ENCODE measurements at places on chromosomes 11 and 22. TPM values are rescaled to one million over a fixed set of nuclear protein-coding genes. Genes with fewer than 3 reads are reported as not detected.
A peak's percentile ranks its signal among the peaks of the same experiment; 100 is the strongest.

- DNase-seq: no peak
- H3K4me1 ChIP-seq: peaks cover 2% of the 10 kb centered on the region
- no peak overlapping the region for H3K27ac ChIP-seq
- H3K27me3 ChIP-seq: peaks cover 1% of the 10 kb centered on the region
- no peak overlapping the region for H3K4me3 ChIP-seq
- no peaks in the 10 kb centered on the region for H3K36me3 ChIP-seq
Measured at GRCh38 chr11:108654994-108655631, 9.8 kb upstream of the DDX10 start.

GRCh38 chr11:69055212-69055586 lies 6.5 kb downstream of the TPCN2 start:
- H3K27ac ChIP-seq: no peak overlapping the region
- peaks cover 17% of the 10 kb centered on the region for H3K4me1 ChIP-seq
- no peak overlapping the region for H3K4me3 ChIP-seq
- H3K36me3 ChIP-seq: no peaks in the 10 kb centered on the region
- H3K27me3 ChIP-seq: no peaks in the 10 kb centered on the region
- no peak for DNase-seq

GRCh38 chr11:112318661-112319060 lies 58.0 kb upstream of the PLET1 start:
- H3K27me3 ChIP-seq: no peaks in the 10 kb centered on the region
- H3K27ac ChIP-seq: peak overlapping the region; percentile 94
- no peaks in the 10 kb centered on the region for H3K36me3 ChIP-seq
- peaks cover 67% of the 10 kb centered on the region for H3K4me1 ChIP-seq

DNA sequence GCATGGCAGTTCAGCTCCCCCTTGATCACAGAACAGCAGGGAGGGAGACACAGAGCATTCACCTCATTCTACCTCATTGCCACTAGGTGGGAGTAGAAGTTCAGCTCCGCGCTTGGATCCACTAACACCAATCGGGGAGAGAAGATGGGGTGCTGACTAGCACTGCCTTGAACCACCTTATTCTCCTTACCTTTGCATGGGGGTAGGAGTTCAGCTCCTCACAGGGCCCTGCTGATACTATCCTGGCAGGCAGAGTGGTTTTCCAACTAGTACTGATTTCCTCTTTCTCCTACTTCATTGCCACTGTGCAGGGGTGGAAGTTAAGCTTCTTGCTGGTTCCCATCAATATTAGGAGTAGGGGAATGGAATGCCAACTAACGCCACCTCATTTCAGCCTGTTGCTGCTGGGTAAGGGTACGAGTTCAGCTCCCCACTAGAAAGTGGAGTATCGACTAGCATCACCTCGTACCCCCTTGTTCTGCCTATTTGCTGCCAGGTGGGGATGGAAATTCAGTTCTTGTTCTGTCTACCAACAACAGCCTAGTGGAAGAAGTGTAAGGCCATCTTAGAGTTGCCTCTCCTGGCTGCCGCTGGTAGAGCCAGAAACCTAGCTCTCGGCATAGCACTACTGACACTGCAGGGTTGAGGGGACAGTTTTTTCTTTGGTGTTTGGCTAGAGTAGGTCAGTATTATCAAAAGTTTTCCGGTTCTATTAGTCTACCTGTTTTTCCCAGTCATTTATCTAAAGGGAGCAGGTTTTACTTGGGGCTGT lies 550.9 kb upstream of the CCDC90B start:
- H3K27me3 ChIP-seq: peaks cover 47% of the 10 kb centered on the region
- no peaks in the 10 kb centered on the region for H3K36me3 ChIP-seq
- no peak overlapping the region for H3K4me3 ChIP-seq
- no peak for DNase-seq
- no peaks in the 10 kb centered on the region for H3K4me1 ChIP-seq
- no peak overlapping the region for H3K27ac ChIP-seq

GRCh38 chr11:35106595-35106994 lies 32.4 kb upstream of the CD44 start:
- H3K4me3 ChIP-seq: no peak overlapping the region
- H3K27me3 ChIP-seq: no peaks in the 10 kb centered on the region
- no peak overlapping the region for H3K27ac ChIP-seq
- no peaks in the 10 kb centered on the region for H3K36me3 ChIP-seq

- H3K36me3 ChIP-seq: no peaks in the 10 kb centered on the region
- H3K27ac ChIP-seq: no peak overlapping the region
- peaks cover 16% of the 10 kb centered on the region for H3K4me1 ChIP-seq
- H3K4me3 ChIP-seq: no peak overlapping the region
- no peak for DNase-seq
Measured at GRCh38 chr11:31487848-31488247, 21.6 kb downstream of the IMMP1L start.

DNA sequence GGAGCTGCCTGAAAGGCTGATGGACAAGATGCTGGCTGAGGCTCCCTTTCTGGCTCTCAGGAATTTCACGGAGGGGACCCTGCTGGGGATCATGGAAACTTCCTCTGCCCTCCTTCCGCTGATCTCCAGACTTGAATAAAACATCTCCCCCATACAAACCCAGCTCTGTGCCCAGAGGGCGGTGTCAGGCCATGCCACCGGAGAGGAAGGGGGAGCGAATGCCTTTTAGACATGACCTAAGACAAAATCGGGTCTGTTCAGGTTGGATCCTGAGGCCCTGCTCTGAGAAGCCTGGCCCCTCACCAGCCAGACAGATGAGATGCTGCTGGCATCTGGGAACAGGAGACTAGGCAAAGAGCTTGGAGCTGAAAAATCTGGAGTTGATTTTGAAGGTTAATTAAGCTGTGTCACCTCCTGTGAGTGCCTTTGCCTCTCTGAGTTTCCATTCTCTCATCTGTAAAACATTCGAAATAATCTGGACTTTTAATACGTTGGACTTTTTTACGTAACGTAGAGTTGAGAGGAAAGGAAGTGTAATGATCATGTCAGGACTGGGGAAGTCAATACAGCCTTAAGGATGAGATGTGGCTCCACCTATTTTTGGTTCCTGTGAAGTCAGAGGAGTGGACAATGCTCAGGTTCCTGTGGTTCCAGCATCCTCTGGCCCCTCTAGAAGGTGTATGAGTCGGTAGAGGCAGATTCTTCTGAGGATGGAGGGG lies 163.6 kb downstream of the ST3GAL4 start:
- H3K27ac ChIP-seq: no peak overlapping the region
- H3K4me1 ChIP-seq: peaks cover 5% of the 10 kb centered on the region
- H3K4me3 ChIP-seq: no peak overlapping the region
- no peaks in the 10 kb centered on the region for H3K36me3 ChIP-seq

DNA sequence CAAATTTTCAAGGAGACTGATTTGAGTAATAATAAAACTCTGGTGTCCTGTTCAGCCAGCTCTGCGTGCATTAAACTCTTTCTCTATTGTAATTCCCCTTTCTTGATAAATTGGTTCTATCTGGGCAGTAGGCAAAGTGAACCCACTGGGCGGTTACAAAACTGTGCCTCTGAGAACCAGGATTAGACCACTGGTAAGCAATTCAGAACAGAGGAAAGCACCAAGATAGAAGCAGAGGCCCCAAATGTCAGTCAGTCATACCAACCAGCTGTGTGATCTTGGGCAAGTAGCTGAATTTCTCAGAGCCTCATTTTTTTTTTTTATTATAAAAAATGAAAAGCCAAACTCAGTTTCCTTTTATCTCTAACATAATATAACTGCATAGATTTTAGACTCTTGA lies 54.9 kb downstream of the TRIM44 start:
- H3K4me3 ChIP-seq: no peak overlapping the region
- H3K4me1 ChIP-seq: peaks cover 3% of the 10 kb centered on the region
- no peaks in the 10 kb centered on the region for H3K27me3 ChIP-seq
- no peak overlapping the region for H3K27ac ChIP-seq
- H3K36me3 ChIP-seq: no peaks in the 10 kb centered on the region

DNA sequence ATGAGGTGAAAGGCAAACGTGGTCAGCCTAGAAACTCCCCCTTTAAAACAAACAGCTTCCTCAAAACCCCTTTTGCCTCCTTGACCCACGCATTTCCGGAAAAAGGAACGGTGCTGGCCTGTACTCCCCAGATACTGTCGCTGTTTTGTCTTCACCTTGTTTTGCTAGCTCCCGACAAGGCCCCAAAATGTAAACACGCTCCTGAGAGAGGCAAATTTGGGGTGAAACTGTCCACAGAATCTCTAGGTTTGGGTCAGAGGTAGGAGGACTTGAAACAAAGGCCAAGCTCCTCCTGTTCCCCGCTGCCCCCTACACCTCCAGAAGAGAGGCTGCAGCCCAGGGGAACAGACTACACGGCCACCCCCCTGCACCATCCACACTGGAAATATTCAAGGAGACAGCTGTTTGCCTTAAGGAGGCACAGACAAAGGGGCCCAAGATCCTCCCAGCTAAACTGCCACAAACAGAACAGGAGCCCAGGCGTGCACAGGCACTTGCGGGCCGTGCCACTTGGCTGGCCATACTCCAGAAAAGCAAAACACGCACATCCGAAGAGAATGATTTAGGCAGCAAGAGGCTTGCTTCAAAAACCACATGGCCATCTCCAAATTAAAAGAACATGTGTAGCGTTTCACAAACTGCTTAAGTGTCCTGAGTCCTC lies 160.5 kb upstream of the GRK3 start:
- peaks cover 42% of the 10 kb centered on the region for H3K4me1 ChIP-seq
- peak overlapping the region; percentile 77 for H3K4me3 ChIP-seq
- DNase-seq: no peak
- peak overlapping the region; percentile 90 for H3K27ac ChIP-seq

DNA sequence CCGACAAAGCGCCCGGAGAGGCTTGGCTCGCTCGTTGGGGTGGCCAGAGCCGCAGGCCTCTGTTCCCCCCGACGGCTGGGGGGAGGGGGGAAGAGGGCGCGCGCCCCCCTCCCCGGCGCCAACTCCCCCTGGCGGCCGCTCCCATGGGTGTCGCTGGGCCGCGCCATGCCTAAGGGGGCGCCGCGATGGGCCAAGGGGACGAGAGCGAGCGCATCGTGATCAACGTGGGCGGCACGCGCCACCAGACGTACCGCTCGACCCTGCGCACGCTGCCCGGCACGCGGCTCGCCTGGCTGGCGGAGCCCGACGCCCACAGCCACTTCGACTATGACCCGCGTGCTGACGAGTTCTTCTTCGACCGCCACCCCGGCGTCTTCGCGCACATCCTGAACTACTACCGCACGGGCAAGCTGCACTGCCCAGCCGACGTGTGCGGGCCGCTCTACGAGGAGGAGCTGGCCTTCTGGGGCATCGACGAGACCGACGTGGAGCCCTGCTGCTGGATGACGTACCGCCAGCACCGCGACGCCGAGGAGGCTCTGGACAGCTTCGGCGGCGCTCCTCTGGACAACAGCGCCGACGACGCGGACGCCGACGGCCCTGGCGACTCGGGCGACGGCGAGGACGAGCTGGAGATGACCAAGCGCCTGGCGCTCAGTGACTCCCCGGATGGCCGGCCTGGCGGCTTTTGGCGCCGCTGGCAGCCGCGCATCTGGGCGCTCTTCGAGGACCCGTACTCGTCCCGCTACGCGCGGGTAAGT lies 1.4 kb downstream of the KCNC1 start:
- peaks cover 4% of the 10 kb centered on the region for H3K4me1 ChIP-seq
- H3K4me3 ChIP-seq: no peak overlapping the region
- H3K27ac ChIP-seq: no peak overlapping the region
- H3K27me3 ChIP-seq: peaks cover 24% of the 10 kb centered on the region
- no peak for DNase-seq

- H3K4me3 ChIP-seq: no peak overlapping the region
- no peak overlapping the region for H3K27ac ChIP-seq
- no peaks in the 10 kb centered on the region for H3K36me3 ChIP-seq
- no peak for DNase-seq
Measured at GRCh38 chr11:80856066-80856465, 1415.2 kb upstream of the TENM4 start.

DNA sequence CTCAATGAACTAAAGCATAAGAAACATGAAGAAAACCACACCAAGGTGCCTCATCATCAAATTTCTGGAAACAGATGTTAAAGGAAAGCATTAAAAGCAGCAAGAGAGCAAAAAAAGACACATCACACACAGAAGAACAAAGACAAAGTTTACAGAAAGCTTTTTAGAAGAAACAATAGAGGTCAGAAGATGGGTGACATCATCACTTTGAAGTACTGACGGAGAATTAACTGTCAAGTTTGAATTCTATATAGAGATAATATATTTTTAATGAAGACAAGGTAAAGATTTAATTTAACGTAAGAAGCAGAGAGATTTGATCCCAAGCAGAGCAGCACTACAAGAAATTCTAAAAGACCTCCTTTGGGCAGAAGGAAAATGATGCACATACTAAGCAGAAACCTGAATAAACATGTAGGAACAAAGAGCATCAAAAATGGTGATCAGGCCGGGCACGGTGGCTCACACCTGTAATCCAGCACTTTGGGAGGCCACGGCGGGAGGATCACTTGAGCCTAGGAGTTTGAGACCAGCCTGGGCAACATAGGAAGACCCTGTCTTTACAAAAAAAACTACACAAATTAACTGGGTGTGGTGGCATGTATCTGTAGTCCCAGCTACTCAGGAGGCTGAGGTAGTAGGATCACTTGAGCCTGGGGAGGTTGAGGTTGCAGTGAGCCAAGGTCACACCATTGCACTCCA lies 63.3 kb upstream of the RTL6 start:
- peaks cover 6% of the 10 kb centered on the region for H3K36me3 ChIP-seq
- H3K4me3 ChIP-seq: no peak overlapping the region
- no peaks in the 10 kb centered on the region for H3K4me1 ChIP-seq
- DNase-seq: no peak
- peaks cover 10% of the 10 kb centered on the region for H3K27me3 ChIP-seq
- H3K27ac ChIP-seq: no peak overlapping the region

- H3K4me1 ChIP-seq: peaks cover 11% of the 10 kb centered on the region
- H3K27ac ChIP-seq: no peak overlapping the region
- H3K27me3 ChIP-seq: peaks cover 68% of the 10 kb centered on the region
- H3K4me3 ChIP-seq: no peak overlapping the region
- no peaks in the 10 kb centered on the region for H3K36me3 ChIP-seq
- no peak for DNase-seq
Measured at GRCh38 chr11:113476553-113476952, 1.4 kb upstream of the DRD2 start.

DNA sequence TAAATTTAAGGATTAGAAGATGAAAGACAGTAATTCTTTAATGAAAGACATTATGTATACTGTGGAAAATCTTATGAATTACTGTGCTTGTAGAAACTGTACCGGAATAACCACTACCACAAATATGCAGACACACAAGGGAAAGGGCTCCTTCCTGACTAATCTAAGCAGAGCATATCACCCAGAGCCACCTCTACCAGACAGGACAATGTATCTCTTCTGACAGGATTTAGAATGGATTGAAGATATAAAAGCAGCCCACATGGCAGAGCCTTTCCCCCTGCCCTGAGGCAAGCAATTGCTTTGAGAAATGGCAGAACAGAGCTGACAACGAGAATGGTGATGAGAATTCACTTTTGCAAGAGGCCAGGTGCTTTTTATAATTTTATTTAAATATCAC lies 144.1 kb downstream of the NOX4 start:
- H3K27me3 ChIP-seq: no peaks in the 10 kb centered on the region
- no peak overlapping the region for H3K4me3 ChIP-seq
- peaks cover 20% of the 10 kb centered on the region for H3K36me3 ChIP-seq
- no peak for DNase-seq
- peaks cover 34% of the 10 kb centered on the region for H3K4me1 ChIP-seq

NUDT8 gene
- 12.6 TPM for total RNA-seq

MOV10L1 gene
- 1.1 TPM for total RNA-seq

TYMP gene
- 12.5 TPM for total RNA-seq

MAP6 gene
- total RNA-seq: 26.4 TPM

ADAMTS15 gene
- total RNA-seq: 16.8 TPM

DEFB108B gene
- not detected for total RNA-seq

KCNK7 gene
- not detected for total RNA-seq

BIK gene
- total RNA-seq: not detected

ADORA2A gene
- total RNA-seq: 2.3 TPM

TTC36 gene
- total RNA-seq: 0.27 TPM

SYT13 gene
- 1.8 TPM for total RNA-seq

OR51I2 gene
- total RNA-seq: not detected

KDELR3 gene
- 134 TPM for total RNA-seq

TMEM191B gene
- 1.7 TPM for total RNA-seq

USH1C gene
- total RNA-seq: 0.72 TPM

Data from chondrocyte (in vitro differentiated cells).